Stimulated activated CD4-positive, alpha-beta T cell treated with anti-CD3 and anti-CD28 coated beads, Interleukin-2, amount 100 ng/mL, for 48 hours (primary cell): ENCODE measurements at places on chromosomes 16 and 17.

- no peak for DNase-seq
Measured at GRCh38 chr16:80122115-80122514, 418.7 kb upstream of the DYNLRB2 start.

DNA sequence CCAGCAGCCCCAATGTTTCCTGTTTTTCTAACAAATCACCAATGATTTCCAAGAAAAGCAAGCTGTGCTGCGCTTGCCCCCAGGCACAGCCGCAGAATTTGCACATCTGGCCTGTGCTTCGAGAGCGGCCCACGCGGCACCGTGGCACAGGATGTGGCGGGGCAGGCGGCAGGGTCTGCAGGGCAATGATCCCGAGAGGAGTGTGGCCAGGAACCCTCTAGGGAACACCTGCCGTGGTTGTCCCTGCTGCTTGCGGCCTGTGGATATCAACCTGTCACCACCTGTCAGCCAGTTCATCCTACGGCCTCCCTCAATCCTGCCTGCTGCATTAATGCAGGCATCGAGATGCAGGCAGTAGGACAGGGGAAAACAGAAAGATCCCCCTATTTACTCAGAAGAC, 24.0 kb downstream of the PIK3R5 start:
- DNase-seq, result no peak

DNA sequence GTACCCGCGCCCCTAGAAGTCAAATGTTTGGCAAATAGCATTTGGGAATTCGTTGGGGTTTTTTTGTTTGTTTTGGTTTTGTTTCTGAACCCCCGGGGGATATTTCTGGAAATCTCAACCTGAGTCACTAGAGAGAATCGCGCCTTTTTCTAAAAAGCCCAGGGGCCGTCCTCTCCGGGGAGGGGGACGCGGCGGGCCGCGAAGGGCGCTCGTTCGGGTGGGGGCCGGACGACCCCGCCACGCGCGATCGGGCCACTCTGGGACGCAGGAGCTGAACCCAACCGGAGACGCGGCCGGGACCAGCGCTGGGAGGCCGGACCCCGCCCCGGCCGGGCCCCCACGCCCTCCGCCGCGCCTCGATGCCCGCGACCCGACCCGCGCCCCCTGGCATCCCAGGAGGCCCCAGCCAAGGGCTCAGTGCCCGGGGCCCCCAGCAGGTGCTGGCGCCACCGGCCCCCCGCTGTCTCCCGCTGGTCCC, 302 bp downstream of the LITAF start:
- DNase-seq, result no peak

GRCh38 chr16:75011634-75012307, 12.9 kb downstream of the ZNRF1 start:
- DNase-seq, result peak; percentile 37

GRCh38 chr16:27993587-27993986, 69.9 kb downstream of the GSG1L start:
- no peak for DNase-seq

DNA sequence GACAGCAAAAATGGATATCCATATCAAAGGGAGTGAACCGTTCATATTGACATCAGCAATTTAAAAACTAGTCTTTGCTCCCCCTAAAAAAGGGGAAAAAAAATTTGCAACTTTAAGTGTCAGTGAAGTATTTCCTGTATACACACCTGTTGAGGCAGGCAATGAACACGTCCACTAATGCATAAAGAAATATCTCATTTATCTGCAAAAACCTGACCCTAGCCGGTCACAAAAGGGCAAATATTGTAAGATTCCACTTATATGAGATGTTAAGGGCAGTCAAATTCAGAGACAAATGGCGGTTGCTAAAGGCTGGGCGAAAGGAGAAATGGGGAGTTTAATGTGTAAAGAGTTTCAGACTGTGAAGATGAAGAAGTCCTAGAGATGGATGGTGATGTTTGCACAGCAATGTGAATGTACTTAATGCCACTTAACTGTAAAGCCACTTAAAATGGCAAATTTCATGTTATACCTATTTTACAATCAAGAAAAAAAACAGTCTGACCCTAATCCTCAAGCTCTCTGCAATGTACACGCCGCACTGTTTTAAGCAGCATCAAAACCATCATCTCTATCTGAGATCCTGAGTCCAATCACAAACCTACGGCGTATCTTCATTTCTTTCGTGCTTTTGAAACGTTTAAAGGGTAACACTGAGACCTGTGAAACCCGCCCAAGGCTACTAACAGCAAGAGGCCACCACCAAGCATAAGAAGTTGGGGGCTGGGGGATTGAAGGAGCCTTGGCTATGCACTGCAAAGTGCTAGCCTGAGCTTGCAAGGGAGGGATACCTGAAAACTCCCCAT, 1.1 kb downstream of the PARN start:
- DNase-seq, result no peak

GRCh38 chr16:35749253-35750141, 2290.1 kb downstream of the TP53TG3F start:
- no peak for DNase-seq

DNA sequence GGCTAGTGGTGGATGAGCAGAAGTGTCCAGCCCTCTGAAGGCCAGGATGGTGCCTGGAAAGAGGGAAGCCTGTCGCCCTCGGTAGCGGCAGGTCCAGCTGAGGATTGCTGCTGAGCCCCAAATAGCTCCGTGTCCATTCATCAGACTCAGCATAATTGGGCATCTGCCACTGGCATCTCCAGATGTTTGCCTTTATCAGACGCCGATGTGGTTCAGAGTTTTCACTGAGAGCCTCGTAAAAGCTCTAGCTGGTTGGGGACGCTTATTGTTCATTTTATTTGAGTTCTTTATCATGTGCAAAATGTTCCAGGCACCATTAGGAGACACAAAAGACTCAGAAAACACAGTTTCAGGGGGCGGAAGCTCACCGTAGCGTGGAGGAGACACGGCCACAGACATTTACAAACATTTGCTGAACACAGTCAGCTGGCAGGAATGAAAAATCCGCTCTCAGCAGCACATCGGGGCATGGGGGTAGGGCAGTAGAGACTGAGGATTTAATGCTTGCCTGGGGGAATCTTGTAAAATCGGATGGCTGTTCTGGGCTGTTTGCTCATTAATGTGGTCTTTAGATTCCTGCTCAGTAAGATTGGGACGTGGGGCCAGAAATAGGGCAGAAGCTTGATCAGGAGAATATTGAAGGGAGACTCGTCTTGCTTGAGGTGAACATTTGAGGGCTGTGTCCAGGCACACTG, 41.7 kb downstream of the SMPD3 start:
- DNase-seq, result no peak

GRCh38 chr17:68613739-68614298, 12.7 kb upstream of the FAM20A start:
- DNase-seq, result peak; percentile 34

GRCh38 chr17:47696717-47697642, 3.0 kb downstream of the TBKBP1 start:
- no peak for DNase-seq

- no peak for DNase-seq
Measured at GRCh38 chr17:72457712-72458111, 336.9 kb downstream of the SOX9 start.

DNA sequence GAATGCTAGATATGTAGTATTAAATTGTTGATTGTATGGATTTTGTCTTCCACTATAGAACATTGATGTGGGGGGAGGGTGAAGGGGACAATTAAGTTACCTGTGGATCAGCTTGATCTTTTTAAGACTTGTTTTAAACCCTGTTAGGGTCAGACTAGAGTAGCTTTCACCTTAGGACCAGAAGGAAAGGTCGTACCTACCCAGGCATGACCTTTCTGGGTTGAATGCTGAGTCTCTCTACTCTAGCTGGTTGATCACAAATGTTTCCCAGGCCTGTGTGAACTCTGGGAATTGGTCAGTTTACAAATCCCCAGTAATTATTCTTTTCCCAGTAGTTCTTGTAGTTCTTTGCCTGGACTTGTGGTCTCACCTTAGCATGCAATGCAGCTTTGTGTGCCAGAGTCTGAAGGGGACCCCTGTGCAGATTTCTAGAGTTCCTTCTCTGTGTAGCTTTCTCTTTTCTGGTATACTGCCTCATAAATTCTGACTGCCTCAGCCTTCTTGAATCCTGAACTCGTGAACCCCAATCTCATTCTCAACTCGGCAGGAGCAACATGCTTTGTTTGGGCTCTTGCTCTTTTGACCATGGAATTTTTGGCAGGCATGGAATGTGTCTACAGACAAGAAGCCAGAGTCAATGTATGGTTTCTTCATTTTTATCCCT, 54.1 kb downstream of the VMP1 start:
- DNase-seq, result no peak

DNA sequence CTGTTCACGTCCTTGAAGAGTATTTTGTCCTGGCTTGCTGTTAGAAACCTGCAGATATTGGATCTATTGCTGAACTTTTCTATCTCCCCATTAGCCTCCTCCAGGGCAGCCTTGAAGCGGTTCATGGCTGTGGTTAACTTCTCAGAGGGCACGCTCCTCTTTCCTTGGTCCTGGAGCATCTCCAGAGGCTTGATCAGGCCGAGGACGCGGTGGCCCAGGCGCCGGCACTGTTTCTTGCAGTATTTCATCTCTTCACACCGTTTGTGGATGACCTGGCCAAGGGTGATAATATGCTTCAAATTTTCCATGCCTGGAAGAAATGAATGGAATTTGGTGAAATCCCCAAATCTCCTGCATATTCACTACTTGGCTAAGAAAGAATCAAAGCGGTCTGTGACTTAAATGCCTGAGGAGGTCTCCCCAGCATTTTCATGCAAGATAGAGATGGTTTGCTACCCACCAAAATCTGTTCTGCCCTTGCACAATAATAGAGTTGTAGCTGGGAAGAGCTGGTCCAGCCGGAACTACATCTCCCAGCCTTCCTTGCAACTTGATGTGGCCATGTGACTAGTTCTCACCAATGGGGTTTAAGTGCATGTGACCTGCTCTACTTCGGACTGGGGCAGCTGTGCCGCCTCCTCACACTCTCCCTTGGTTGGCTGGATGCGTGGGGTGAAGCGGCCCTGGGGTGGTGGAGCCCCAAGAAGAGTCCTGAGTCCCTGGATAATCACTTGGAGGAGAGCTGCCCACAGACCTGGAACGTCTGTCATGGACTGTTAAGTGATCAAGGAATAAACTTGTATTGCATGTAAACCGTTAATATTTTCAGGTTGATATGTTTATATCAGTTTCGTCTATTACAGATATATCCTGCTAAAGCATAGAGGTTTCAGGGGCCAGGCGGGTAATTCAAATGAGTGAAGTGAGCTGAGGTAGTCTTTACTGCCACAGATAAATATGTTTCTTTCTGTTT, 4.9 kb downstream of the MLKL start:
- peak; percentile 39 for DNase-seq

DNA sequence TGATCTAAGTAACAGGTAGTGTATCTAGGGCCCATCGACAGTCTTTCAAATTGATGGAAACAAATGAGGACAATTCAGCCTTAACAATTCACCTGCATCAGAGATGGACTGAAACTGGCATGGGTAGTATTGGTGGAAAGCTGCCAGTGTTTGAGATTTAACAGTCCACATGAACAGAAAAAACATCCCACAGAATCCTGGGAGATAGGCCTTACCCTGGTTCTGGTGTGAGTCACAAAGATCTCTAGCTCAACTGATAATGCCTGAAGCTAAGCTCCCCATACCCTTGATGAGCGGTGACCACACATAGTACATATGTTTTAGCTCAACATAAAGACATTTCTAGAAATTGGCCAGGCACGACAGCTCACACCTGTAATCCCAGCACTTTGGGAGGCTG, 21.9 kb downstream of the CRK start:
- DNase-seq, result no peak

DNA sequence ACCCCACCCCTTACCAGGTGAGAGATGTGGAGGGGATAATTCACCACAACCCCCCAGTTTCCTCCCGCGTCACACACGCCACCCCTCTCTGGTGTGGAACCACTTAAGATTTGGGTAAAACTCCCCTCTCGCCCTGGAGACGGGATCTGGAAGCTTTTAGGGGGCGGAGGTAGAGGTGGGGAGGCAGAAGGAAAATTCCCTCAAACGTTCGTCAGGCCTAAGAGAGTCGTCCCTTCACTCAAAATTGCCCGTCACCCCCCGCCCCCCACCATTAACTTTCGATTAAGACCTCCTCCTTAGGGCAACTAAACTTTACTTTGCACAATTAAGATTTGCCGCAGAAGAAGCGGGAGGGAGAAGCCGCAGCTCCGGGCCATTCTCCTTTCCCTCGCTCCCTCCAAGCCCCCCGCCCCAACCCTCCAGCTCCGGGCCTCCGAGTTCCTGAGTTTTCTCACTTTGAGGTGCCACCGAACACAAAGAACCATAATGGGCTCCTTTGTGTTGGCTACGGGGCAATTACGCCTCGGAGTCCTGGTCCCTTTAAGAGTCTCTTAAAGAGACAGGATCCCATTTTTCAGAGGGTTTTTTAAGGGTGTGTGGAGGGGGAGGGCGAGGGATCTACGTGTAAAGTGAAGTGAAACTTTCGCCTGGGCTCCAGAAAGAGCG, 985 bp upstream of the FZD2 start:
- no peak for DNase-seq

GRCh38 chr17:57085448-57086068, 512 bp downstream of the AKAP1 start:
- DNase-seq, result peak; percentile 36

GRCh38 chr16:57069053-57069452, 23.3 kb upstream of the CPNE2 start:
- DNase-seq, result no peak

- DNase-seq, result no peak
Measured at GRCh38 chr17:73029021-73029420, 63.5 kb downstream of the SLC39A11 start.

- DNase-seq, result no peak
Measured at GRCh38 chr16:4803898-4804762, 1.7 kb upstream of the ROGDI start.

- no peak for DNase-seq
Measured at GRCh38 chr17:43892647-43892952, 14.7 kb downstream of the MPP2 start.

DNA sequence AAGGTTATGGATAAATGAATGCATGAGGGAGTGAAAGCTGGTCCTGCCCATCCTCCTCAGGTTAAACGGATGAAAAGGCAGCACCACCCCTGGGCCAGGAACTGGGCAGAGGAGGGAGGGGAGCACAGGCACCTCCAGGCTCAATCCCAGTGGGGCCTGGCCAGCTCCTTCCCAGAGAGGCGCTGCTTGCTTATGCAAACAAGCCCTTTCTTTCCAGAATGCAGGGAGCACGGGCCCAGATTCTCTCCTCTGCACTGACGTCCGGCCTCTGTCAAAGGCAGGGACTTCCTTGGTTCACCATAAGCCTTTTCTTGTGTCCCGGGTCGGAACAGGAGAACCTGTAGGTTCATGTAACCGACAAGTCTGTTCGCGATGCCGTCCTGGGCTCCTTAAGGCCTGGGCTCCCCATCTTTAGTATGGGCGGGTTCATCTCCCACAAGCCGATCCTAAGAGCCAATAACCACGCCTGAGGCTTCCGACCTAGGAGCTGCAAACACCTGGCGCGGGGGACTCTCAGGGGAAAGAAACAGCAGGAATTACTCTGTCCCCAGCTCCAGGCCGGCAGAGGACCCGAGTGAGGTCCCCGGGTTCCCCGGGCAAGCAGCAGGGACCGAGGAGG, 16.3 kb downstream of the ENPP7 start:
- no peak for DNase-seq

- no peak for DNase-seq
Measured at GRCh38 chr16:89393738-89394406, 96.5 kb downstream of the ANKRD11 start.
